ENCODE measurements at places on chromosomes 11 and 22.

DNA sequence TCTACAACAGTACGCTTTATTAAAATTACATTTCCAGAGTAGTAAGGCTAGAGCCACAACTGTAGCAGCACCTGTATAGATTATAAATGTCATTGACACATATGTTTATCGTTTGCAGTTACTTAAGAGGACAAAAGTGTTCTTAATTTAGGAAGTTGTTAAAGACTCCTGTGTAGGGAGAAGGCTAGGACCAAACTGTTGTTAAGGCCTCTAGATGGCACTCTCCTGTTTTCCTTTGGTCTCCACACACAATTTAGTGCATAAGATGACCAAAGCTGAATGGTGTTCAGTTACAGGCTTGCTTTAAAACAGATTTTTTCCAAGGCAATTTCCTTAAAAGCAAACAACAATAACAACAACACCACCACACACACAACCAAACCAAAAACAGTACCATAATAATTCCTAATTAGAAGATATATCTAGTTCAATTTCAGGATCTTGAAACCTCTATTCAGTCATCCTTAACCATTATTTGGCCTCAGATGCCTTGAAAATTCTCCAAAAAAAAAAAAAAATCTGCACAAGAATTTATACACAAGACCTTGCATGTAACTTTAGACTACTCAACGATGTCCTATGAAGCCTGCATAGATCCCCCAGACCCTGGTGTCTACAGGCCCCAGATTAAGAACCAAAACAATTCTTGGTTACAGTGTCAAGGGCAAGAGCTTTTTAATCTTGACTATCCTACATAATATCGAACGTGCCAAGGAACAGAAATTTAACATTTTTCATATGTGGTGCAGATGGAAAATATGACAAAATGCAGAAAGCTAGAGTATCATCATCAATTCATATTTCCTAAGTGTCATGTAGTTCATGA is 42.6 kb upstream of the APOA1 start:
- DNase-seq: peak; percentile 48

- no peak for DNase-seq
These were observed 19.1 kb upstream of the OOSP1 start for GRCh38 chr11:59918987-59919589.

GRCh38 chr11:35933320-35933871 is 10.5 kb upstream of the LDLRAD3 start:
- DNase-seq: no peak

DNA sequence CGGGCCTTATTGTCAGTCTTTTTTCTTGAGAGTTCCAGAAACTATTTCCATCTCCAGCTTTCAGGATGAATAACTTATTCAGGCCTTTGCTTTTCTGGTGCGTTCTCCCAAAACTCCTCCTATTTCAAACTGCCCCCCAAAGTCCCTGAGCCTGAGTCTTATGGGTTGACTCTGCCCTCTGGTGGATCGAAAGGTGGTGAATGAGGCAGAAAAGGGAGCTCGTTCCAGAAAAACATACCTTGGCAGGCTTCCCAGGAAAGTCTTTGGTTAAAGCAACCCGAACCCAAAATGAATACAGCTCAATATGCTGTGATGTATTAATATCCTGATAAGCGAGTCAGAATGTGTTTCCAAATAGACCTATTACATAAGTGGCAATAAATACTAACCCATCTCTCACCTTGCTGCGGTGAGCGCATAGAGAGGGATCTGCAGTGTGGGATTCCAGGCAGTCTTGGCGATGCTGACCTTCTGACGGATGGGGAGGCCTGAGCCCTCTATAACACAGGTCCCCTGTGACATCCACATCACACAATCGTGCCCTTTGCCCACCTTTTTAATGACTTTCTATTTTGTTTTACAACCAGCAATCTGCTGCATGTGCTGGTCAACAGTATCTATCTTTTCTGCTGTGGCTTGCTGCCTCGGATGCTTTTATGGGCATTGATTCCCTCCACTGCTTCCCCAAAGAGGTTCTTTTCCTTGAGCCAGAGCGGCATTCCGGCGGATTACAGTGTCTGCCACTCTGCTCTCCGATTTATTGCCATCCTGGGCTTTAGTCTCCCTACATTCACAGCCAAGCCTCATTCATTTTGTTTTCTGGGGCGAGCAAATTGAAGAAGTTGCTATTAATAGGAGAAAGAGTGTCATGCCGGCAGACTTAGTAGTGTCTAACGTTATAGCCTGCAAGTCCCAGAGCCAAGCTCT is 756.8 kb downstream of the NTM start:
- DNase-seq: peak; percentile 89

GRCh38 chr11:32366666-32367065 is 68.7 kb downstream of the WT1 start:
- no peak for DNase-seq

DNA sequence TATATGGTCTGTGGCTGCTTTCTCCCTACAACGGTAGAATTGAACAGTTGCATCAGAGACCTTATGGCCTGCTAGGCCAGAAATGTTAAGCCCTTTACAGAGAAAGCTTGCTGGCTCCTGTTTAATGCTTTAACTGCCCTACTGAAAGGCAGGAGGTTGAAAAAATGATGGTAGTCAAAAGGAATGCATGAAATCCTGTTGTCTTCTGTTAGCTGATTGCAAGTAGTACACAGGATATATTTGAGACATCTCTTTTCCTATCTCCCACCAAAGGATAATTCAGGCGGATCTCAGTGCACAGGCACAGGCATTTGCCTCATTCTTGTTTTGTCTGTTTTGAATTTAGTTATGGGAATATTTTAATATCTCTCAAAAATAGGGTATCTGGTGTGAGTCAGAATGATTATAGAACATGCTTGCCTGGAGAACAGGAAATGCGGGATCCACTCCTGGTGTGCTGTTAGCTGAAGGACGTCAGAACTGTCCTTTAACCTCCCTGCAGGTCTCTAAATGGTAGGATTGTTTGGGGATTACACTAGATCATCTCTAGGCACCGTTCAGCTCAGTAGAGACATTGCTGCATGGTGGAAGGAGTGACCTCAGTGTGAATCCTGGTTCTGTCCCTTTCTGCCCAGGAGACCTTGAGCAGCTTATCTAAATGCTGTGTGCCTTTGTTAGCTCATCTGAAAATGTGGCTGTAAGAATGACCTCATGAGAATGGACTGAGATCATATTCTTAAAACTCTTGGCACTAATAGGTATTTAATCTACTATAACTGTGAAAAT is 49.5 kb downstream of the PACS1 start:
- no peak for DNase-seq

- no peak for DNase-seq
These were observed 9.6 kb upstream of the UCP3 start for GRCh38 chr11:74018331-74019005.

- DNase-seq: no peak
These were observed 914.2 kb upstream of the RAG2 start for GRCh38 chr11:37512156-37512780.

DNA sequence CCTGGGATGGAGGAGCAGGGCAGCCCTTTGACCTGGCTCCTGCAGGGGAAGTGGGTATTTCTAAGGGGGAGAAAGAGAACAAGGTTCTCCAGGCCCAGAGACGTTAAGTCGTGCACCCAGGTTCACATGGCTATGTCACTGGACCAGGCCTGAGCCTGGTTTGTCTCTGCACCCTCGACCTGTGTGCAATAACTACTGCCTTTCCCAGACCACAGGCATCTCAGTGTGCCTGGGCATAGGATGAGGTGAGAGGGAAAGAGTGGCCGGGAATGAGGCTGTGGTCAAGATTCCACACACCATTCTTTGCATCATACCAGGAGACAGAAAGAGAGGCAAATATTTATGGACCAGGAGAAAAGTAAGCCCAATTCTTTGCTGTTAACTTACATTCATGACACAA is 66.8 kb downstream of the PRR5L start:
- no peak for DNase-seq

- DNase-seq: no peak
These were observed 164.0 kb upstream of the SYT13 start for GRCh38 chr11:45450189-45450588.

- DNase-seq: no peak
These were observed 7.8 kb downstream of the KCNE3 start for GRCh38 chr11:74459584-74459983.

- no peak for DNase-seq
These were observed 104.5 kb downstream of the NTM start for GRCh38 chr11:131474947-131475346.

DNA sequence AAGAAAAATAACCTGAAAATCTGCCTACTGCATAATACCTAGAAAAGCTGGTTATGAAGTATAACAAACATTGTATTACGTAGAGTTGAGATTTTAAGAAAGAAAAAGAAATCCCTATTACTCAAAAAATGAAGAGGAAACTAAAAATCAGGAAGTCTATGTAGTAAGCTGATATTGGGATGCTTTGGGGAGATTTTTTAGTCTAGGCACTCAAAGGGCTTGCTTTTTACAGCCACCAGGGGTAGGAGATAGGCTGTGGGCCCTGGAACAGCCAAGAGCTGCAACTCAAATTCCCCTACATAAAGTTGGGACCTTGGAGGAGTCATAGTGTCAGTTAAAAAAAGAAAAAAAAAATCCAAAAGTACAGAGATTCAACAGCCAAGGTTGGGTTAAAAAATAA is 90.4 kb downstream of the RELT start:
- DNase-seq: no peak

- no peak for DNase-seq
These were observed 67.6 kb downstream of the NCAPD3 start for GRCh38 chr11:134155946-134156865.

DNA sequence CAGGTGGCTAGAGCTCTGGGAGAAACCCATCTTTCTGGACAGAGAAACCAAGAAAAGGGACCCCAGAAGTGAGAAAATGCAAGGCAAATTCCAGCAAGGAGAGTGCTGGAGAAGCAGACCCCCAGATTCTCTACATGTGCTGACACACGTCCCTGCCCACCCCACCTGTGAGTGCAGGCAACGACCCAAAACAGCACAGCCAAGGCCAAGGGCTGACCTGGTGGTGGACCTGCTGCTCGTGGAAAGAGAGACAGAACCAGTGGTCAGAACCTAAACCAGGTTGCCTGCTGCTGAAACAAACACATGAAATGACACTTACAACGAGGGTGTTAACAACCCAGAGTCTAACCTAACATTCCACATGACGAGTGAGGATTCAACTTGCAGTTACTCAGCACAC is 24.6 kb downstream of the TRMU start:
- no peak for DNase-seq

DNA sequence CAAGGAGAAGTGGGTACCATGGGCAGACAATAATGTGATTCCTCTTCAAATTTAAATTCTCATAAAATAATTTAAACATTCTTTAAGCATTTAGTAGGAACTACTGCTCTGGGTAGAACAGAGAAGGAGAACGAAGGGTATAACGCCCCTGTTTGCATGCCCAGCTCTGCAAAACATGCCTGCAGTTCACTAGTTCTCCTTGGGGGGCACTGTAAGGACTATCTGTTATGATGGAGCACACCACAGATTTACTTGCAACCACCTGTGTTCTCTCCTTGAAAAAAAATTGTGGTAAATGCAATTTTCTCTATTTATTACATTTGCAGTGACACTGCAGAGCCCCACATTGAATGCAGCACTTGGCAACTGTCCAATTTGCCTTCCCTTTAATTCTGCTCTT is 100.3 kb downstream of the GUCY1A2 start:
- peak; percentile 1 for DNase-seq

GRCh38 chr11:10982704-10983510 is 125.1 kb upstream of the ZBED5 start:
- DNase-seq: no peak

- peak; percentile 52 for DNase-seq
These were observed 6.6 kb downstream of the APOL4 start for GRCh38 chr22:36194971-36195370.

DNA sequence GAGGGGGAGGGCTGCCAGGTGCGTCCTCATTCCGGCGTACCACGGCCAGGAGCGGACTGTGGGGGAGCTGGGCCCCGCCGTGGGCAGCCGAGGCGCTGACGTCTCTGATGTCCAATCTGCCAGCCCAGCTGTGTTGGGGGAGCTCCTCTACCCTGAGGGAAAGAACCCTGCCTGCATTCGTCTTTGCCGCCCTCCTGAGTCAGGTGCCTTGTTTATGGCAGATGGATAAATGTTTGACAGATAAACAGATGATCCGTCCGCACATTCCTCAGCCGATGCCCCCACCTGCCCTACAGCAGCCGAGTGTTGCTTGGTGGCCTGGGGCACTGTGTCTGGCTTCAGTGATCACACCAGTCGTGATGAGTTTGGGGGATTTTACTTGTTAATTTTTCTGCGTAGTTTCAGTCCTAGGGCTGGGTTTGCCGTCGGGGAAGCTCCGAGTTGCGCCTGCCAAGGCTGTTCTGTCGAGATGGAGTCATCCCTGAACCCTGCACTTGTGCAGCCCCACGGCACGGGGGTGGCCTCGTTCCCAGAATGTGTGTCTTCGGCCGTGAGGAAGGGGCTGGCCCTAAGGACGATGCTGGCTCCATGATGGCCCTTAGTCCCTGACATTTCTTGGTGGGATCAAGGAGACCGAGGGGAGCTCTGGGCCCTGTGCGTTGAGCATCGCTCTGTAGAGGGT is 1083.9 kb downstream of the BRD1 start:
- no peak for DNase-seq

DNA sequence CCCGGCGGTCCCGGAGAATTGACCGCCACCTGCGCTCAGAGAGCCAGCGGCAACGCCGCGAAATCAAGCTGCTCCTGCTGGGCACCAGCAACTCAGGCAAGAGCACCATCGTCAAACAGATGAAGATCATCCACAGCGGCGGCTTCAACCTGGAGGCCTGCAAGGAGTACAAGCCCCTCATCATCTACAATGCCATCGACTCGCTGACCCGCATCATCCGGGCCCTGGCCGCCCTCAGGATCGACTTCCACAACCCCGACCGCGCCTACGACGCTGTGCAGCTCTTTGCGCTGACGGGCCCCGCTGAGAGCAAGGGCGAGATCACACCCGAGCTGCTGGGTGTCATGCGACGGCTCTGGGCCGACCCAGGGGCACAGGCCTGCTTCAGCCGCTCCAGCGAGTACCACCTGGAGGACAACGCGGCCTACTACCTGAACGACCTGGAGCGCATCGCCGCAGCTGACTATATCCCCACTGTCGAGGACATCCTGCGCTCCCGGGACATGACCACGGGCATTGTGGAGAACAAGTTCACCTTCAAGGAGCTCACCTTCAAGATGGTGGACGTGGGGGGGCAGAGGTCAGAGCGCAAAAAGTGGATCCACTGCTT is 25.5 kb downstream of the GNAZ start:
- DNase-seq: no peak
